ENCODE measurements at places on chromosomes 5 and 9.
A peak's percentile ranks its signal among the peaks of the same experiment; 100 is the strongest.

DNA sequence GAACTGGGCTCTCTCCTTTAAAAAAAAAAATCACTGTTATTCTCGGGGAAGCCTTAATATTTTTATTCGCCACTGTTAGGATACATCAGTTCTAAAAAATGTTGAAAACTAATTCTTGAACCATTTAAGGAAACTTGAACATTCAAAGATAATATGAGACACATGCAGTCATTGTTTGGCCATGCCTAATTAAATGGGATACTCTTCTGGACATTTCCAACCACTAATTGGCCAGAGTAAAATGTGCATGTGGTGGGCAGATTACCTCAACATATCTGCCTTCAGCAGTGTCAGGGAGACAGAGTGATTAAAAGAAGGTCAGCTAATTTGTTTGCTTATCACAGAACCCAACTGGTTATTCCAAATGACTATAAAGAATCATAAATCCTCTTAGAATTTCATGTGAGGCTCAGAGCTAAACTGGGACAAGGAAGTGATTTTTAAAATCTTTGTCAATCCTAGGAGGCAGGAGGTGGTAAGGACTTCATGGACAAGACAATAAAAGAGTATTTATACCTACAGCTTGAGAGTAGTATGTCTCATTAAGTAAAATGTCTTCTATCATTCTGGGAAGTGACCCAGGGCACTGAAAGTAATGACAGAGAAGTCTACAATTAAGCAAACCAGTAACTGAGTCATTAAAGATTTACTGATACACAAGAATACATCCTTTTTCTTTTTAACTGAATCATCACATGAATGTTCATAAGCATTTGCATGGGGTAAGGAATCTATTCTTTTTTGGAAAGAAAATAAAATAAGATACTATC, 242.9 kb upstream of the TRPM3 start:
- DNase-seq: no peak

GRCh38 chr9:126984969-126985368, 70.4 kb downstream of the RALGPS1 start:
- DNase-seq: no peak

- DNase-seq: no peak
Measured at GRCh38 chr9:123407217-123407851, 51.3 kb downstream of the CRB2 start.

DNA sequence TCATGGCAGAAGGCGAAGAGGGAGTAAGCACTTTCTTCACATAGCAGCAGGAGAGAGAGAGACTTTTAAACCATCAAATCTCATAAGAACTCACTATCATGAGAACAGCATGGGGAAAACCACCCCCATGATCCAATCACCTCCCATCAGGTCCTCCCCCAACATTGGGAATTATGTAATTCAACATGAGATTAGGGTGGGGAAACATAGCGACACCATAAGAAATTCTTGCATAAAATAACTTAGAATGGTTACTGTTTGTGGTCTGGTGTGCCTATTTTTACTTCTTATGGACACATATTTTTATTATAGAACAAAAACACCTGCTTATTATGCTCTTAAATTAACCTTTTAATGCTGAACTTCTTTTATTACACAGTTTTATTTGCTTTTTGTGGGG, 298.1 kb downstream of the PJA2 start:
- DNase-seq: no peak

DNA sequence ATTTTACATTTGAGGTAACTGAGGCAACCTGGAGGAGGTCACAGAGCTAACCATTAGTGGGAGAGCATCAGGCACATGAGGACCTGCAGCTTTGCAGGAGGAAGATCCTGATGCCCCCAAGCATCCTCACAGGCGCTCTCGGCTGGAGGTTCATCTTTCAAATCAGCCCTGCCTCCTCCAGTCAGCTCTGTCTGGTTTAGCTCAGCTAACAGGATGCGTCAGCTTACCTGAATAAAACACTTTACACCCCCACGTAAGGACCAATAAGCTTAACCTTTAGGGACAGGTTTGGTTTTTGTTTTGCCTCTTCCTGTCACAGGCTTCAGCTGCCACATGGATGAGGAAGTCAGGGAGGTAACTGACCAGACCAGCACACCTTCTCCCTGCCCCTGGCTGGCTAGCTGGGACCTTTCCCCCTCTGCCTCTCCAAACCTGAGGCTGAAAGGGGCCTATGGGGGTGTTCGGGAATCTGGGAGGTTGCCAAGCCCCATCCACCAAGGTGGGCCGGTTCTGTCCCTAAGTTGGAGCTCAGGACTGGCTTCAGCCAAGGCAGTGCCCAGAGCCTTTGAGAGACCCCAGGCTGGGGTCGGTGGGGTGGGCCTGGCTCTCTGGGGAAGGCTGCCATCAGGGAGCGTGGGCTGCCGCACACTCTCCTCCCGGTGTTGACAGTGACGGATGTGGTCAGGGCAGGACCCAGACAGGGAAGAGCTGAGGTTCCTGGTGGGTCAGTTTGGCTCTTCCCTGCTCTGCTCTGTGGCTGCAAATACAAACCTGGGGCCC, 20.0 kb upstream of the FCN1 start:
- peak; percentile 38 for DNase-seq

DNA sequence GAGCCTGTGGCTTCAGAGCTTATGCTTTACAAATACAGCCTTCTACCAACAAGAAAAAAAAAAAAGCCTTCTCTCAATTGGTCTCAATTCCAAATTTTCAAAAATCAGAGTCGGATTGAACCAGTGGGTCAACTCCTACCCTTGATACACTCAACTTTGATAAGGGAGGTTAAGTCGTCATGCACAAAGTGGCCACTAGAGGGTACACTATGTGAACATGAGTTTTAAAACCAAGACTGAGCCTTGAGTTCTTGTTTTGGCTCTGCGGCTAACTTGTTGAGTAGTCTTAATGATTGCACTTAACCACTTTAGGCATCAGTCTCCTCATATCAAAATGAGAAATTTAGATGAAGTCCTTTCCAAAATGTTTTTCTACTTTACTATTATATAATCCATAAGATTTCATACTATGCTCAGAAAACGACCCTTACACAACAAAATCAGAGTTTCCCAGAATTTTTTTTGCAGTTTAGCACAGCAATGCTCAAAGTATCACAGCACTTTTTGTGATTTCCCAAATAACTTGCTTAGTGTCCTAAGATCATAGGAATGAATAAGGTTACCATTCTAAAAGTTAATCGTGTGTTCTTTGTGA, 92.9 kb upstream of the MTAP start:
- DNase-seq: no peak

GRCh38 chr9:87551772-87552217, 54.1 kb downstream of the DAPK1 start:
- no peak for DNase-seq

- no peak for DNase-seq
Measured at GRCh38 chr5:108083232-108083631, 298.7 kb downstream of the FBXL17 start.

DNA sequence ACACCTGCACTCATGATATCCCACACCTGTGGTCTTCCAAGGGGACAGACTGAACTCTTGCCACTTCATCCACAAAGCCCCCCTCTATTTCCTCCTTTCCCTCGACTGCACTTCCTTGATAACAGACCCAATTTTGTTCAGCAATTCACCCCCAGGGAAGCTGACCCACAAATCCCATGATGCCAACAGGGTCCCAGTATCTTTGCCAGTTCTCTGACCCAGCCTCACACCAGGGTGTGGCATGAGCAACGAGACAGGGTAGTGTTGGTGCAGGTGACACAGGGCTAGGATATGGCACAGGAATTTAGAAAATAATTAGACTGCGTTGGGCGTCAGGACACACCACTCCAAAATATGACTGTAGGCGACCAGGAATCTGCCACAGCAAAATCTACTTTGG, 30.2 kb upstream of the KCNIP1 start:
- DNase-seq: no peak

- no peak for DNase-seq
Measured at GRCh38 chr5:53326424-53327153, 153.8 kb upstream of the FST start.
